ENCODE measurements at places on chromosomes 5 and 9. TPM values are rescaled to one million over a fixed set of nuclear protein-coding genes. Genes with fewer than 3 reads are reported as not detected.
A peak's percentile ranks its signal among the peaks of the same experiment; 100 is the strongest.

DNA sequence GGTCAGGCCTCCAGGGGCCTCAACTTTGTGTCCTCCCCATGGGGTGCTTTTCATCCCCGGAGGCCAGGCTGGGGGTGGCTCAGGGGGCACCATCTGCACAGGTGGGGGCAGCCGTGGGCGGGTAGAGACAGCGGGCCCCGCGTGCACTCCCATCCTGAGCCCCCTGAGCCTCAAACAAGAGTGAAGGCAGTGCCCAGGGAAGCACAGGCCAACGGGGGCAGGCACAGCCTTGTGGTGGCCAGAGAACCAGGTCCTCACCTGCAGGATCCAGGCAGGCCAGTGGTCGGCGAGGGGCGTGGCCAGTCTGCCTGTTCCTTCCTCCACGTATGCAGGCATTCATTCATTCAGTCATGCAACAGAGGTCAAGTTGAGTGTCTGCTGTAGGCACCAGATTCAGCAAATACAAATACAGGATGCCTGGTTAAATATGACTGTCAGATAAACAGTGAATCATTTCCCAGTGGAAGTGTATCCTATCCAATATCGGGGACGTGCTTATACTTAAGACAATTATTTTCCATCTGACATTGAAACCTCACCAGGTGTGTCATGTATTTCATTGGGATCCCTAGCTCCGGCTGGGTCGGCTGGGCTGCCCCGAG, 22.3 kb downstream of the KCNT1 start:
- DNase-seq, result no peak

DNA sequence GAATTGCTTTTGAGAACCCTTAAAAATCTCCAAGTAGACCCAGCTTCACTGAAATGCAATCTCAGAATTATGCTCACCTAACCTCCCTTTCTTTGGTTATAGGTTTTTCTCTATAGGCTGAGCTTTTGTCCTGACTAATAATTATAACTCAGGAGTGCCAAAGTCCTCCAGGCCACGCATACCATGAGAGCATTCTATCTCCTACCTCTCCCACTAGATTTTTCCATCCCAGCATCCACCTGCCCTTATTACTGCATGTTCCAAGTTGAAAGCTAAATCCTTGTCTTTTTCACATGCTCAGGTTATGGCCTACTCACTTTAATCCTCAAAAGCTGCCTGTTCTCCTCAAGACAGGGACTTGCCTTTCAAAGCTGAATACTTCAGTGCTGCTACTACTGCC, 22.1 kb downstream of the ZNF346 start:
- DNase-seq, result no peak

- DNase-seq, result no peak
Measured at GRCh38 chr9:107163370-107163769, 119.7 kb upstream of the RAD23B start.

DNA sequence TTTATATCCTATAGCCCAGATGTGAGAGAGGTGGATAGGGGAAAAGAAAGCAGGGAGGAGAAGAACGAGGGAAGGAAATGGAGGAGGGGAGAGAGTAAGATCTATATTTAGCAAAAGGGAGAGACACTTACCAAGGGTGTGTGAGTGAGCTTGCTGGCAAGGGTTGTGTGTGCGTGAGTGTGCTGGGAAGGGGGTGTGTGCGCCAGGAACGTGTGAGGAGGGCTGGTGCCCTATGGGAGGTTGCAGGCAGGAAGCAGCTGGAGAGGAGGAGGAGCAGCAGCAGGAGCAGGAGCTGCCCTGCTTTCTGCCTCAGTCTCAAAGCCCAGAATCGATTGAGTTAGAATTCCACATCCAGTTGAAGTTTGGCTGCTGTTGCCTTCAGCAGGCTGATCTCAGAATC, 148.3 kb upstream of the RUSC2 start:
- no peak for DNase-seq

GRCh38 chr5:43141211-43141610, 20.5 kb downstream of the ZNF131 start:
- no peak for DNase-seq

DNA sequence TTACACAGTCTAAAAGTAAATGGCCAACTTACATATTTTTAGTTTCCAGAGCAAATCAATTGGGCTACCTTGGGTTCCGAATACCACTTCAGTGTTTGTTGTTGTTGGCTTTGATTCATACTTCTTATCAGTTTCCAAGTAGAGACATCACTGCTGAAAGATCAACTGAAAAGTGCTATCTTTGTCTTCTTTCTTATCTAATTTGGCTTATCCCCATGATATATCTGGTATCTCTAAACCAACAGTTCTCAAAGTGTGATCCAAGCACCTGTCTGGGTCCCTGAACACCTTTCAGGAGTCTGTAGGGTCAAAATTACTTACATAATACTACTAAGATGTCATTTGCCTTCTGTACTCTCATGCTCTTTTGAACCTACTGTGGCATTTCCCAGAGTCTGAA, 200.0 kb downstream of the PARP8 start:
- DNase-seq, result no peak

DNA sequence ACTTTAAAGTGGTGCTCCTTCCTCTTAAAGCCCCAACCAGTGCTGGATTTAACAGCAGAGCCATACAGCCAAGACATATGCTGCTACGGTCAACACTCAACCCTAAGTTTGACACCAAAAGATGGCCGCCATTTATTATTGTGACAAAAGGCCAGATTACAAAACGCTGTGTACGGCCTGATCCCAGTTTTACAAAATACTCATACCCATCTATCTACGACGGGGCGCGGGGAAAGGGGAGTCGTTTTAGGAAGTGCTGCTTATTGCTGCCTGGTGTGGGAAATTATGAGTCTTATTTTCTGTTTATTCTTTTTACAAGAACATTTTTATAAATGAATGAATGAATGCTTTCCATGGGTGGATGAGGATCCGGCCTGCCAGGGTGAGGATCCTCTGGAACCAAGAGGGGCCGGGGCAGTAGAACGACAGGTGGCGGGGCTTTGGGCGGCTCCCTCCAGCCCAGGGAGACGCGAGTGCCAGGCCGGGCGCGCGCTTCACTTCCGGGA, 457 bp upstream of the IDNK start:
- peak; percentile 93 for DNase-seq

The LMX1B gene
- total RNA-seq, result 0.77 TPM

The NEK6 gene
- 97.9 TPM for total RNA-seq

All from mesenteric fat pad (tissue), 1 donor.